Activated CD4-positive, alpha-beta T cell treated with anti-CD3 and anti-CD28 coated beads, Interleukin-2, Interleukin-6, amounts not matched to agents 100 ng/mL and 50 ng/mL, durations not matched to agents 16 hours and 8 hours (primary cell): ENCODE measurements at places on chromosomes 5 and 9.

GRCh38 chr9:114603248-114603647 lies 7.8 kb upstream of the TMEM268 start:
- DNase-seq, result no peak

DNA sequence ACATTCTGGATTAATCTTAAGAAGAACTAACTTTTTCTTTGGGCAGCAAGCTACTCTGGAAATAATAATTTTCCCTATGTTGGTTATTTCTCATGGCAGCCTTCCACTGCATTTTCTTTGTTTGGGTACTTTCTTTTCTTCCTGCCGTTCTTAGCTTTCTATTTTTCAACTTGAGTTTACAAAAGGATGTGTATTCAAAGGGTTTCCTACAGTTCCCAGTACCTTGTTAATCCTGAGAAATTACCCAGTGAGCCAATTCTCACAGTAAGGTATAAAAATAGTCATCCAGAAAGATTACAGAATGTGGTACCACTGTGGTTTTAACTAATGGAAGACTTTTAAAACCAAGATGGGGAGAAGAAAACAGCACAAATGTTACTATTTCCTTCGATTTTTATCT lies 20.2 kb downstream of the GPR21 start:
- no peak for DNase-seq

DNA sequence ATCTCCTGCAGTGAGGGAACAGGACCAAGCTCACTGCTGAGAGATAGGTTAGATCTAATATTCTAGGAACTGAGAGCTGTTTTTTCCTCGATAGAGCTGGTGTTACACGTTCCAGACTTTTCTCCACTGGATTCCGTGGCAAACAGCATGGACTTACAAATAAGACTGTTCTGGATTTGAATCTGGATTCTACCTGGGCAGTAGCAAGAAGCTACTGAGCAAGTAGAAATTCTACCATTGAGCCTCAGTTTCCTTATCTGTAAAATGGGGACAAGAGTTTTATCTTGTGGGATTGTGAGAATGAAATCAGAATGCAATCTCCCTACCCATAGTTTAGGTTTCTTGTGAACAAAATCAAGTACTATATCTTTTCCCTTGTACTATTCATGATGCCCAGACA lies 238.7 kb upstream of the TRIM32 start:
- no peak for DNase-seq

- no peak for DNase-seq
Measured at GRCh38 chr5:68137511-68138140, 77.9 kb upstream of the PIK3R1 start.

- DNase-seq, result no peak
Measured at GRCh38 chr9:93792358-93792757, 162.8 kb downstream of the BARX1 start.

- no peak for DNase-seq
Measured at GRCh38 chr5:170145462-170145861, 39.8 kb downstream of the FOXI1 start.

DNA sequence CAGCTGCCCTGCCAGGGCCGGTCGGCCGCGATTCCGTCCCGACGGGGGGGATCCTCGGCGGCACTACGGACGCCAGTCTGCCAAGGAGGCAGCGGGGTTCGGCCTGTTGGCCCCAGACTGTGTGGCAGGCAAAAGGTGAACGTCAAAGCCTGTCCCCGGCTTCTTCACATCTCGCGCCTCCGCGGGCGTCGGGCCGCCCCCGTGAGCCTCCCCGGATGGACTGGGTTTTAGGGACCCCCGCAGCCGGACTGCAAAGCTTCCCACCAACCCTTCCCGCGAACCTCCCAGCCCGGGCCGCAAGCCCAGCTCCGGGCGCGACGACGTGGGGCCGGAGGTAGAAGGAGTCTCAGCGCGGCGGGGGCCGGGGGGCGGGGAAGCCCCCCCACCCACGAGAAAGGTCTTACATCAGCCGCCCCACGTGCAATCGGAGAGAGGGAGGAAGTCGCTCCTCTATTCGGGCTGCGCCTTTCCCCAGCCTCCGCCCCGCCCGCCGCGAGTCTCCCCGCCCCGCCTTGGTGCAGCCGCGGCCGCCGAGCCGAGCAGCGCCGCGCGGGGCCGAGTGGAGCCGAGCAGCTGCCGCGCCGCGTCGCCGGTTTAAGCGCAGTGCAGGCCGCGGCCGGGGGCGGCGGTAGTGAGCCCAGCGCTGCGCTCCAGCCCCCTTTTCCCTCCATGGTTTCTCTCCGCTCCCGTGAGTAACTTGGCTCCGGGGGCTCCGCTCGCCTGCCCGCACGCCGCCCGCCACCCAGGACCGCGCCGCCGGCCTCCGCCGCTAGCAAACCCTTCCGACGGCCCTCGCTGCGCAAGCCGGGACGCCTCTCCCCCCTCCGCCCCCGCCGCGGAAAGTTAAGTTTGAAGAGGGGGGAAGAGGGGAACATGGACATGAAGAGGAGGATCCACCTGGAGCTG lies at the start of gene ANP32B:
TSS of gene ANP32B (plus strand) at position 659 of the 906 bp plus-strand sequence. CDS start at position 874, 215 bp downstream.
- DNase-seq, result peak; percentile 96

DNA sequence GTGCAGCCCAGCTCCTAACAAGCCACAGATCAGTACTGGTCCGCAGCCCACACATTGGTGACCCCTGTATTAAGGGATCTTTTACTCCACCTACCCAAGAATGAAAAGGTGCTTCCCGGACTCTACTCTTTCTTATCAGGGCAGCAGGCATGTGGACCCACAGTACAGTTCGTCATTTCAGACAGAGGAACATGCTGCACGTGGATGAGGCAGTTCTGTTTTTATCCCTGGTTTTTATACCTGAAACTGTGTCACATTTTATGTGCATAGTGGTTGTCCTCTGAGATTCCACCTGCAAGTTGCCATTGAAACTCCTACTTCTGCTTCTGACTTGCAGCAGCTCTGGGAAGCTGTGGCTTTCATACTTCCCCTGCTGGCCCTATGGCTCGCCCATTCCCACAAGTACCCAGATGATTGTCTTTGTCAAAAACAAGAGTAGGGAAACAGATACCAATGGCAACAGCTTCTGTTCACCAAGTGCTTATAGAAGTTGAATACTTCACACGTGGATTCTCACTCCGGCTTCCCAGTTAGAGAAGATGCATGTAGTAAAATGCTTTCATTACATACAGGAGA lies 208.0 kb downstream of the TRIO start:
- no peak for DNase-seq

DNA sequence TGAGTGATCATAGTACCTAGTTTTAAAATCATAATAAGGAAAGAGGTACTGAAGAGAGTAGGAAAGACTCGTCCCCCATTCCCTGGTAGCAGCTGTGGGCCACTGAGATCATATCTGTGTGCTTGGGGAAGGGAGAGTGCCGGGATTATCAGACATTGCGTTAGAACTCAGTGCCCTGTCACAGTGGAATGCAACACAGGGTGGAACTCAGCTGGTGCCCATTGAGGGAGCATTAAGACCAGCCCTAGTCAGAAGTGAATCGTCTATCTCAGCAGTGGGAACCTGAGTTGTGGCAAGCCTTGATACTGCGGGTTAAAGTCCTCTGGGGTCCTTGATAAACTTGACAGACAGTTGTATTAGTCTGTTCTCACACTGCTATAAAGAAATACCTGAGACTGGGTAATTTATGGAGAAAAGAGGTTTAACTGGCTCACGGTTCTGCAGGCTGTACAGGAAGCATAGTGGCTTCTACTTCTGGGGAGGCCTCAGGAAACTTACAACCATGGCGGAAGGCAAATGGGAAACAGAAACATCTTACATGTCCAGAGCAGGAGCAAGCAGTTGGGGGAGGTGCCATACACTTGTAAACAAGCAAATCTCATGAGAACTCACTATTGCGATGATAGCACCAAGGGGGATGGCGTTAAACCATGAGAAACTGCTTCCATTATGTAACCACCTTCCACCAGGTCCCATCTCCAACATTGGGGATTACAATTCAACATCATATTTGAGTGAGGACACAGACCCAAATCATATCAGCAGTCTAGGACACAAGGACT lies 33.1 kb downstream of the NDUFAF2 start:
- no peak for DNase-seq

DNA sequence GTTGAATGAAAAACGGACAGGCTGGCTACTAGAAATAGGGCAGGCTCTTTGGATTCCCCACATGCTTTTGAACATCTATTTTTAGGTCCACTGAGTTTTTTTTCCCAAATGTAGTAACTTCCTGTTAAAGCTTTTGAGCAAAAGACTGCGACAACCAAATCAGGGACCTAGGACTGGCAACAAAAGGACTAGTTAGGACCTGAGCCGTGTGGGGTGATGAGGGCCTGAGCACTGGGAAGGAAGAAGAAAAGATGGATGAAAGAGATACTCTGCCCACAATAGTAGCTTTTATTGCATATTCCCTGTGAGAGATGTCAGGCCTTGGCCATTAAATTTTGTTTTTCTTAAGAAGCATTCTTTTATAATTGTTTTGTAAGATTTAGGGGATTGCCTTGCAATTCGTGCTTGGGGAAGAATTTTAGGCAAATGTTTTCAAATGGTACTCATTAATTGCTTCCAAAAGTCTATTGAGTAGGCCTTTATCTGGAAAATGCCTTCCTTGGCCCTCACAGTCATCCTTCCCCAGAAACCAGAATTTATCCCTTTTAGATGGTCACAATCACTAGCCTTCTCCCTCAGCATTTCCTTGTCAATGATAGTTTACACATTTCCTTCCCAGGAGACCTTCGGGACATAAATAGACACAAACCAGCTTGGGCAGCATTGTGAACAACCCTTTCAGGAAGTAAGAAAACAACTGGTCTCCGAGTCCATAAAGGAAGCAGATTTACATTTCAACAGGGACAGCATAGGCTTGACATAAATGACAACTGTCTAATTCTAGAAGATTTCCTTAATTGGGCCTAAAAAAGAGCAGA lies 166.5 kb downstream of the RMI1 start:
- no peak for DNase-seq

- DNase-seq, result no peak
Measured at GRCh38 chr9:78813602-78814180, 516.8 kb downstream of the PSAT1 start.

DNA sequence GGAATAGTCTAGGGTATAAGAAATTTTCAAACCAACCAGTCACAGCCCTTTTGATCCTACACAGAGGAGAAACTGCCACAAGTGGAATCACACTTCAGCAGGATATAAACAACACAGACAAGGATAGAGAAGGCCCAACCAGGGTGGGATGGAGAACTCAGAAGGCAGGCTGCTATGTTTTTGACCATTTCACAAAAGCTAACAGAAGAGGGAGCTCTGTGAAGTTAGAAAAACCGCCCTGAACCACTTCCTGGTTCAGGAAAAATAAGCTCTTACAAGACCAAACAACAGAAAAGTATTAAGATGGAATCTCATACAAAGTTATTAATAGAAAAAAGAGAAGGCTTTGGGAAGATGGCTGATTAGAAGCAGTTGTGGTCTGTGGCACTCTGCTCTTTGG lies 960 bp upstream of the IFNB1 start:
- DNase-seq, result peak; percentile 13

- no peak for DNase-seq
Measured at GRCh38 chr9:70400107-70400892, 14.2 kb downstream of the KLF9 start.

DNA sequence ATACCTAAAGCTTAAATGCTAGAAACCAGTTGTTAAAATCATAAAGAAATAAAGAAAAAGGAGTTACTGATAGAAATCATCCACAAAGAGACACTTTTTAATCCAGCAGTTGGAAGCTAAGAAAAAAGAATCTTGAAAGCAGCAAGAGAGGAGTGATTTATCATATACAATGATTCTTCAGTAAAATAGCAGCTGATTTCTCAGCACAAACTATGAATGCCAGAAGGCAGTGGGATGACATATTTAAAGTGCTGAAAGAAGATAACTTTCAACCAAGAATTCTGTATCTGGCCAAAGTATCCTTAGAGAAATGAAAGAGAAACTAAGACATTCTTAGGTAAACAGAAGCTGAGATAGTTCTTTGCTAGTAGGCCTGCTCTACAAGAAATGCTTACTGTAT lies 366.0 kb downstream of the HTR1A start:
- DNase-seq, result no peak

- DNase-seq, result no peak
Measured at GRCh38 chr5:172111852-172112225, 76.2 kb downstream of the STK10 start.

GRCh38 chr9:68955330-68955729 lies 58.6 kb downstream of the PRKACG start:
- peak; percentile 45 for DNase-seq

DNA sequence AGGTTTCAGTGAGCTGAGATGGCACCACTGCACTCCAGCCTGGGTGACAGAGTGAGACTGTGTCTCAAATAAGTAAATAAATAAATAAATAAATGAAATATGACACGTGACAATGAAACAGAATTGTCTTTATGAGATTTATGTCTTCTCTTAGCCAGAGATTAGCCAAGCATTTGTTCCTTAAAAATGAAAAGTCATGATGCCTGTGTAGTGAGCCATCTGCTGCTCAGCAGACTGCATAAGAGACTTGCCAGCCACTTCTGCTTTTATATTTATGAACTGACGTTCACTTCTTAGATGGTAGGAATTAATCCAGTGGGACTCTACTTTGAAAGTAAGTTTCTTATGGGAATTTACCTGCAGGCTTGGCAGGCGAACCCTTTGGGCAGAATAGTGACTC lies 227.4 kb downstream of the NR3C1 start:
- no peak for DNase-seq

- DNase-seq, result peak; percentile 50
Measured at GRCh38 chr9:114919611-114920010, 10.8 kb downstream of the TNFSF8 start.

GRCh38 chr9:38183994-38184568 lies 115.1 kb upstream of the SHB start:
- no peak for DNase-seq

DNA sequence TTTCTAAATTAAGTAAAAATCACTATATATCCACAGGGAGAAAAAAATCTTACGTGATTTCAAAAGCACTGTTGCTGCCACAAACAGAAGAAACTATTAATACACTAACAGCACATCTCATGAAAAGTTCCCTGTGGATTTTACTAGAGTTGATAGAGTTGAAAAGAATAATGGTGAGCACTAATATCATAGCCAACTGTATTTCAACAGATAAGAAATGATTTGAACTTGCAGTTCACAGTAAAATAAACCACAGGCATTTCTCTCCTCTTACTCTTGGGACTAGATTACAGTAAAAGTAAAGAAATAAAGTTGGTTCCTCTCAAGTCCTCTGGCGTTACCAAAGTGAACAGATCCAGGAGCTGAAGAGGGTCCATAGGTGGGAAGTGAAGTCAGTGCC lies 27.9 kb downstream of the AGTPBP1 start:
- DNase-seq, result no peak
